Activated CD4-positive, CD25-positive, alpha-beta regulatory T cell treated with anti-CD3 and anti-CD28 coated beads, Interleukin-2, amount 50 U/mL, for 72 hours (primary cell): ENCODE measurements at places on chromosomes 6 and 20.

- no peak for DNase-seq
These were observed 73.4 kb upstream of the HMGCLL1 start for GRCh38 chr6:55652429-55652828.

- DNase-seq: no peak
These were observed 46.0 kb upstream of the TASP1 start for GRCh38 chr20:13684566-13685222.

- DNase-seq: no peak
These were observed 77.1 kb downstream of the WASF1 start for GRCh38 chr6:110102411-110102810.

- no peak for DNase-seq
These were observed 144.6 kb downstream of the ARHGAP18 start for GRCh38 chr6:129565366-129565765.

DNA sequence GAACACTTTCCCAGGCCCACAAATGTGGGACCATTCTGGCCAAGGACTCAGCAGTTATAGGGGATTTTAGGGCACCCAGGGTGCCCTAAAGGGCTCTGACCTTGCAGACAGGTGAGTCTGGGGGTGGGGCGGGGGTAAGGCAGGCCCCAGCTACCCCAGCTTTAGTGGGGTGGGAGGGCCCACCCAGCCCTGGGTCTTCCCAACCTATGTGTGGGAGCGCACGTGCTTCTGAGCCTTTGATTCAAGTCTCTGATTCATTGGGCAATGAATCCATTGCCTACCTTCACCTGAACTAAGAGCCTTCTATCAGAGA, 958 bp downstream of the SERPINB1 start:
- no peak for DNase-seq
